ENCODE measurements at places on chromosomes 5 and 9.

- DNase-seq, result no peak
These were observed 5.7 kb upstream of the AGGF1 start for GRCh38 chr5:77024490-77024889.

GRCh38 chr9:128587453-128587852 is 35.1 kb downstream of the SPTAN1 start:
- no peak for DNase-seq

- no peak for DNase-seq
These were observed 64.8 kb downstream of the SMIM23 start for GRCh38 chr5:171850324-171850947.

DNA sequence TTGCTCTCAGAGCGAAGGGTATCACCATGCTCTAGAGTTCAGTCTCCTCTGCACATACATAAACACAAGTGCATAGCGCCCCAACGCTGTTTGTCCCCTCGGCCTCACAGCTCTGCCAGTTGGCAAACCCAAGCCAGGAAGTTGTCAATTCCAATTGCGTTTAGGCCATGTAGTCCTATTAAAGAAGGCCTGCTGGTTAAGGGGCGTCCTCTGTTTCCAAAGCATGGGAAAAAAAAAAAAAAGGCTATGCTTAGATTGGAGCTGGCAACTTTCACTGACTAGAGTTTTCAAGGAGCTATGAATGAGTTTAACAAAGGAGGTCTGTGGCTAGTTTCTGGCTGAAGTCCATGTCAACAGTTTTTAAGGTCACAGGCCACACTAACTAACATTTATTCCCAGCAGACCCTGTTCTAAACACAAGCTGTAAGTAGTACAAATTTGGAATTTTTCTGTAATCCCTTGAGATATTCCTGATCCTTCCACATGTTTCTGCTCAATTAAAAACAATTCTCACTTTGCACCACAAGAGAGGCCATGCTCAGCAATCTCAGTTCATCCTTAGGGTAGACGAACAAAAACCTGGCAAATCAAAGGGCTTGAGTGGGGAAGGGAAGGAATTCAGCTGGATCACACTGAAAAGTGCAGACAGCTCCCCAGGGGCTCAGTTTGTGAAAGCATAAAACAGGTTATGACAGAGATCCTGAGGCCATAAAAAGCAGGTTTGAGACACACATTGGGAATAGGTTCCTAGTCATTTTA is 187.7 kb downstream of the DENND1A start:
- DNase-seq, result peak; percentile 99

DNA sequence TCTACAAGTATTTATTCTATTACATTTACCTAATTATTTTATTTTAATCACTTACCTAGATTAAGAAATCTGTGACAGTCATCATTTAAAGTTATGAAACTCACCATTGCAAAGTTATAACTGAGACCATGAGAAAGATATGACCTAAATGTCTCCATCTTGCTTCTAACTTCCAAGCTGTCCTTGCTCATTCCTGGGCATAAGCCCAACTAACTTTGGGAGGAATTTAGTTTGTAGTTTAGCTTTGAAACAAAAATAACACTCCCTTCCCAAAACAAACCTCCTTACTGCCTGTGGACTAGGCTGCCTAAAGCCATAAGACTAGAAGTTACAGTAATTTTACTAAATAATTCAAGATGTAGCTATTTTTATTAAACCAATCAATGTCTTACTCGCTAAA is 195.6 kb upstream of the RAI14 start:
- no peak for DNase-seq

All from retinal pigment epithelial cell (primary cell).